ENCODE measurements at places on chromosomes 3 and 15.
A peak's percentile ranks its signal among the peaks of the same experiment; 100 is the strongest.

DNA sequence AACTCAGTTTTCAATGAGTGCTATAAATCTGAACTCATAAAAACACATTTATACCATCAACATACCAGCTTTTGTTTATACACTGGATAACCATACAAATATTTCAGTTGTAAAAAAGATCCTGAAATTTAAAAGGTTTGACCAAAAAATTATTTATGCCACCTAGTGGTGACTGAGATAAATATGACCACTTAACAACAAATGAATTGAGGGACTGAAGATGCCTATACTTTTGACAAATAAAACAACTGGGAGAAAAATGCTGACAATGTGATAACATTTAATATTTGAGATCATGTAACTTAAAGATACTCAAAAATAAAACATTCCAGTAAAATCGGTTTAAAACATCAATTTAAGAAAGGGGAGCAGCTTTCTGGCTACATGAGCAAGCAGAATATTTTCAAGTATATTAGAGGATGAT, 30.4 kb downstream of the ATG3 start:
- DNase-seq, result no peak

- no peak for DNase-seq
Observed at GRCh38 chr3:41290736-41291135, 91.4 kb downstream of the CTNNB1 start.

DNA sequence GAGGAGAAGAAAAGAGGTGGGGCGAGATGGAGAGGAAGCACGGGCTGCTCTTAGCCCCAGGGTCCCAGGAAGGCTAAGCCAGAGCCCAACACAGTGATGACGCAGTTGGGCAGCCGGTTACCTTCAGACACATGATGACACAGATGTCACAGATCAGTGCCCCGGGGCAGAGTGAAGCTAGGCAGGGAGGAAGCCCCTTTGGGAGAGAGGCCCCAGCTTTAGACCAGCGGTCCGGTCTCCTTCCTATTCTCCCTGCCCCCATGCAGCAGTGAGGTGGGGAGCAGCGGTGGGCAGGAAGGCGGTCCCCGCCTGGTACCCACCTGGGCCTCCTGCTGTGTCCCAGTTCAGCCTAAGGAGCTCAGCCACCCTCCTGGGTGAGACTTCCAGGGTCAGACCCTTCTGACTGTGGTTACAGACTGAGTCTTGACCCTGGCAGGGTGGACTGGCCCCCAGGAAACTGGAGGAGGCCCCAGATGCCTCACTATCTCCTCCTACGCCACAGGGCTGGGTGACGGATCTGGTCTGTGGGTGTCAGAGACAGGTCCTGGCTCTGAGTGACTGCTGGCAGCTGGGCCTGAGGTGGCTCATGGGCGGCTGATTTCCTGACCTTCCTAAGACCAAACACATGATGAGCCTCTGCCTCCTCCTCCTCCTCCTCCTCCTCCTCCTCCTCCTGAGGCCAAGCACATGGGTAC, 38.8 kb upstream of the LINGO1 start:
- no peak for DNase-seq

DNA sequence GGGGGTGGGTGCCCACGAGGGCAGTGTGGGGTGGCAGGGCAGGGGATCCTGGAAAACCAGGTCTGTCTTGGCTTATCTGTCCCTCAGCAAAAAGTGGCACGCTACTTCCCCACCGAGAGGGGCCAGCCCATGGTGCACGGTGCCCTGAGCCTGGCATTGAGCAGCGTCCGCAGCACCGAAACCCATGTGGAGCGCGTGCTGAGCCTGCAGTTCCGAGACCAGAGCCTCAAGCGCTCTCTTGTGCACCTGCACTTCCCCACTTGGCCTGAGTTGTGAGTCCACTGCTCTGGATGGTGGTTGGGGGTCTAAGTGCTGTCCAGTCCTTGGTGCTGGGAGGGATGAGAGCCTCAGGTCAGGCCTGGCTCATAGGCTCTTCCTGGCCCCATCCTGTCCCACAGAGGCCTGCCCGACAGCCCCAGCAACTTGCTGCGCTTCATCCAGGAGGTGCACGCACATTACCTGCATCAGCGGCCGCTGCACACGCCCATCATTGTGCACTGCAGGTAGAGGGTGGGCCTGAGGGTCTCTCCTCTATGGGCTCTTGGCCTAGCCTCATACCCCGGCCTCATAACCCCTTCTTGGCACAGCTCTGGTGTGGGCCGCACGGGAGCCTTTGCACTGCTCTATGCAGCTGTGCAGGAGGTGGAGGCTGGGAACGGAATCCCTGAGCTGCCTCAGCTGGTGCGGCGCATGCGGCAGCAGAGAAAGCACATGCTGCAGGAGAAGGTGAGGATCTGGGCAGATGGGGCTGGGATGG, 31.1 kb downstream of the PTPN23 start:
- DNase-seq, result no peak

- DNase-seq, result no peak
Observed at GRCh38 chr3:155398046-155398445, 104.6 kb upstream of the STRIT1 start.

- DNase-seq, result no peak
Observed at GRCh38 chr3:126499401-126499800, 18.2 kb downstream of the UROC1 start.

DNA sequence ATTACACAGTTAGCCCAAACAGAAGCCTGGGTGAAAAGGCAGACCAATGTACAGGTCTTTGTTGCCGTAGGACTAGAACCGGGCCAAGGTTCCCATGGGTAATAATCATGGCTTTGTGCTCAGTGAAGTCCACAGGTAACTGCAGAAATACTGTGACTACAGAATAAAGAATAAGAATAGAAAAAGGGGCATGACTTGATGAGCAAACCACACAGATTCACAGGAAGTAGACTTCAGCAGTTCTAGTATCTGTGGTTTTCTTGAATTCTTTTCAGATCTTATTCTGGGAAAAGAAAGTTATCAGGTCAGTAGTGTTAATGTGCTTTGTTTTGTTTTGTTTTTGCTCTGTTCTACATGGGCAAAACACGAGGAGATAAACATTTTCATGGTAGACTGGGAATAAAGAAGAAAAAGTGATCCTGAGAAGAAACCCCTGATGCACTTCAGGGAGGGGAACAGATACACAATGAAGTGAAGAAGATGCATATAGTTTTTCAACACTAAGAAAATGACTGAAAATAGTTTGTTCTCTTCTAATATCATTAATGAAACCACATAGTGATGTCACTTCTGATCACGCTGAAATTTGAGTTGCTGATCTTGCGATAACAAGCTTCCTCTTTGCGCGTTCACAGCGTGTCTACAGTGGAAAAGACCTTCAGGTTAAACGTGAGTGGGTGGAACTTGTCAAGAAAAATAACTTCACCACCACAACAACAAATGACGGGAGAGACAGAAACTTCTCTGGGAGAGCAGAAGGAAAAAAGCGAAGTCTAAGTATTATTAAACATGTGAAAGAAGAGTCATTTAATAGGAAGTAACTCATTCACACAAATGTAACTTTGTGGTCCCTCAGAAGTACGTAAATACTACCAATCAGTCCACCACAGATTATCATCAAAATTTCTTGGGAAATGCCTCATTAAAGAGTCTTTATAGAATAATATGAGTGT, 315.8 kb upstream of the SATB1 start:
- DNase-seq, result peak; percentile 84

DNA sequence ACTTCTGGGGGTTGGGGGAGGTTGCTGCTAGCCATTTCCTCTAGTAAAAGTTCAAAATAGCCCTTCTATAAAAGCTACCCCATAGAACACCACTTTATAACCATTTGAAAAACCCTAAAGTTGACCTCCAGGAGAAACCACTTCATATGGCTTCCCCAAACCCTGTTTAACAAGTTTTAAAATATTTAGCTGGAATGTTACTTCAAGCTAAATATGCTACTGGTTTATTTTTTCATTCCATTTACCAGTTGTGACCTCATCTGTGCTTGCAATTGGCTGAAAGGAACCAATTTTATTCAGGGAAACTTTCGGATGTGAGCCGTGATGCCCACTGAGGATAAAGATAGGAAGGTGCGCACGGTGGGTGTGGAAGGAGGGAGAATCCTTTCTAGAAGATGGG, 221.3 kb downstream of the SUCLG2 start:
- no peak for DNase-seq

- no peak for DNase-seq
Observed at GRCh38 chr15:88204584-88204983, 52.0 kb downstream of the NTRK3 start.

GRCh38 chr3:183953471-183954070, 64.1 kb downstream of the ABCC5 start:
- DNase-seq, result no peak

DNA sequence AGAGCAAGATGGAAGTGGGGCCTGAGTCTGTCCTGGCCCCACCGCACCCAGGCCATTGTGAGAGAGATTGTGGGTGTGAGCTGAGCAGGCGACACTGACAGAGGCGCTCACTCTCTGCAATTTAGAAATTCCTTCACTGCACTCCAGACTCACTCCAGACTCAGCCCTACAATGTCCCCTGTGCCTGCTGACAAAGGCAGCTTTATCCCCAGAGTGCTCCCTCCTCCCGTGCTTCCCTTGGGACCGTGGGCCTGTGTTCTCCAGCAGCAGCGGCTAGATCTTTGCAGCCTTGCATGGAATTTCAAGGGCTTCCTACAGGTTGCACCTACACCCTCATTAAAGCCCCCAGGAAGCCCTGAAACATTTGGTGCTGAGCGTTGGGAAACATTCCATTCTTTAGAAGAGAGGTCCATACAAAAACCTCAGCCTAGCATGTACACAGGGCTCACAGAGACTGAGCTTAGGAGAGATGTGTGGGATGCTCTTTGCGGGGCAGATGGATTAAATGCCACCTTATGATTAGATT, 1.3 kb upstream of the IL16 start:
- DNase-seq, result no peak

GRCh38 chr3:123153125-123154019, 48.4 kb upstream of the SEC22A start:
- no peak for DNase-seq

GRCh38 chr3:172519740-172520139, 3.5 kb downstream of the TNFSF10 start:
- DNase-seq, result no peak

DNA sequence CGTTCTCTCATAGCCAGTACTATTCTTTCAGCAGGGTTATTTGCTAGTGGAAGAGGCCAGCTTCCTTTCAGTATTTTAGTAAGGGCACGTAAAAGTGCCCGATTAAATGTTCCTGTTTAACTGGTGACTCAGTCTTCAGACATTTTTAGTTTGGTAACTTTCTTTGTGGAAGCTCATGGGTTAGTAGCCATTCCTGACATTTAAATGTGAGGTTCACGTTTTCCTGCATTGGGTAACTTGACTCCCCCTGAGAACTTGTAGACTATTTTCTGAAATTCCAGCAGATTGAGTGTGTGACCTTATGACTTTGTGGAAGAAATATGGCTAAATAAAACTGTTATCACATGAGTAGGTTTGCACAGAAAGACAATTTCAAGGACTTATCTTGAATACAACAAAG, 16.9 kb downstream of the ABHD2 start:
- DNase-seq, result peak; percentile 56

DNA sequence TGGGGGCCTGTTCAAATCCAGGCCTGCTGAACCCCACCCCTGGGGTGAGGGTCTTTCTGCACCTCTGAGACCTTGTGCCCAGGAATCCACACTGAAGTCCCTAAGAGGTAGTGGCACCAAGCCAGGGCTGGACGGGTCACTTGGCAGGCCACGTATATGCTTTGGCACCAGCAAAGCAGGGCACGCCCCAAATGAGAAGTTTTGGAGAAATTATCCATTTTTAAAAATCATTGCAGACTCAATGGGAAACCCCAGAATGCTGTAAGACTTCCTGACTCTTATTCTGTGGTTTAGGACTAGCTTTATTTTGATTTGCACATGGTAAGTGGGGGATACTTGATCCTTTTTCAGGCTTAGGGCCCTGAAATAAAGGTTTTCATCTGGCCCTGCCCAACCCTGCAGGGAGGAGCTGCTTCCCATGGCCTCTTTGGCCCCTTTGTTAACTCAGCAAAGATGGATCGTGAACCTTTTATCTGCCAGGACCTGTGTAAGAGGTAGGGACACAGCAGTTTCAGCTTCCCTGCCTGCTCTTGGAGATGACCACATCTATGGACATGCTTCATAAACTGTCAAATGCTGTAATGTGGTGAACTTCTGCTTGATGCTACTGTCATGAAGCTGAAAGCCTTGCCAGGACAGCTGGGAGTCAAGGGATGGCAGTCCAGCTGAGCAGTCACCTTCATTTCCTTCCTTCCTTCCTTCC, 88.0 kb downstream of the HMG20A start:
- DNase-seq, result peak; percentile 43

DNA sequence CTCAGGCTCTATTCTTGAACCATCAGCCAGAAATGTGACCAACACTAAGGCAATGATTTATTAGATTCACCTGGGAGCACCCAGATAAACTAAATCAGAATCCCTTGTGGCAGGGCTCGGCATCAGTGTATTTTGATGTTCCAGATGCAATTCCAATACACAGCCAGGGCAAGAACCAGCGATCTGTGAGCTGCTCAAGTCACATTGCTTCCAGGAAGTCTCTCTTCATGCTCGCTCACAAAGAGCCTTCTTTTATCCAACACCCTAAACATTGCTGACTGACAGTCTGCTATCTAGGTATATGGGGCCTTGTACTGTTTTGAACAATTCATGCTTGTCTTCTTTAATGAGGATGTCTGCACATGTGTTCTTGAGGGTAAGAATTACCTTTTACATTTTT, 40.9 kb upstream of the GOLGA8J start:
- DNase-seq, result no peak

- no peak for DNase-seq
Observed at GRCh38 chr3:190722181-190722905, 140.2 kb downstream of the GMNC start.

GRCh38 chr3:56915966-56916586, 114.3 kb upstream of the ARHGEF3 start:
- DNase-seq, result peak; percentile 62

DNA sequence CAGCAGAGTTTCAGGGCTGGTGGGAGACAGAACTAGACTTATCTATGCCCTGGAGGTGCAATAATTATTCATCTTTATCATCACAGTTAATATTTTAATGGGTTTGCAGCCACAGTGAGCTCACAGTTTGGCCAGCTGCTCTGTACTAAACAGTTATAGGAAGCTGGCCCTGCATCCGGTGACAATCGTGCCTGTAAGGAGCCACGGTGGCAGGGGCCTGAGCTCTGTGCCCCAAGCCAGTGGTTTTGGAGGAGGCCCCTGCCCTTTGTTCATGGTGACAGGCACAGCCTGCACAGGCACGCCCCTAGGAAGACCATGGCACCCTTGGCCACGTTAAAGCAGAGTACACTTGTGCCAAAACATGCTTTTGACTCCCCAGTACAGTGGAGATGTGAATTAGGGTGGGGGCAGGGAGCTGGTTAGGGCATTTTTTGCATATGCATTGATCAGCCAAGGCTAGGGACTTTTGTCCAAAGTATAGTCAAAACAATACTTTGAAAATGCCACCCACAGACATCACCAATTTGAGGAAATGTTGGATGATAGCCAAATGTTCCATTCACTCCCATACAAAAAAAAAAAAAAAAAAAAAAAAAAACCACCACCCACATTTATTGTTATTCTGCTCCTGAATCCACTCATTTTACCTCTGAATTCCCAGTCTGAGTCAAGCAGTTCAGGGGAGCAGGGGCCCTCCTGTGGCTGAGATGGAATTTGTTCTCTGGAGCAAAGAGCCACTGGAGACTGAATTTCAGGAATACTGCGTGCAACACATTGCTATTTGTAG, 3.4 kb upstream of the RFTN1 start:
- no peak for DNase-seq
